Lower leg skin (tissue), 4 donors: ENCODE measurements at places on chromosomes 4 and X.

GRCh38 chr4:7434141-7434765, 477 bp downstream of the PSAPL1 start:
- DNase-seq, result no peak

DNA sequence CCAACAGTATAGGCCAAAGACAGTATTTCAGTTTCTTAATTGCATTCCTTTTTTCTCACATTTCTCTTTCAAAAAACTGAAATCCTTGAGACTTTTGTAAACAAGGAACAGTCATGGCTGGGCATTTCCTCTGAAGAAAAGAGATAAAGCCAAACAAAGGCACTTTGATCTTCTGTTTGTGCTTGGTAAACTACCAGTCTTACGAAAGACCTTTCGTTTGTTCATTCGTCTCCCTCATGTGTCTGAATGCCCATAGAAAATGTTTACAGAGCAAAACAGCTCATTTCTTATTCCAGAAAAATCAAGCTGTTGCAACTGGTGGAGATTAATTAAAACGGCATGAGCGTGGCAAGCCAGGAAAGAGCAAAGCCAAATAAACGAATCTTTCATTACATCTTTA, 178.0 kb downstream of the GASK1B start:
- DNase-seq, result no peak

GRCh38 chr4:17497890-17498523, 13.9 kb downstream of the QDPR start:
- DNase-seq, result no peak

- DNase-seq, result no peak
Observed at GRCh38 chr4:102736636-102737549, 23.9 kb downstream of the MANBA start.

DNA sequence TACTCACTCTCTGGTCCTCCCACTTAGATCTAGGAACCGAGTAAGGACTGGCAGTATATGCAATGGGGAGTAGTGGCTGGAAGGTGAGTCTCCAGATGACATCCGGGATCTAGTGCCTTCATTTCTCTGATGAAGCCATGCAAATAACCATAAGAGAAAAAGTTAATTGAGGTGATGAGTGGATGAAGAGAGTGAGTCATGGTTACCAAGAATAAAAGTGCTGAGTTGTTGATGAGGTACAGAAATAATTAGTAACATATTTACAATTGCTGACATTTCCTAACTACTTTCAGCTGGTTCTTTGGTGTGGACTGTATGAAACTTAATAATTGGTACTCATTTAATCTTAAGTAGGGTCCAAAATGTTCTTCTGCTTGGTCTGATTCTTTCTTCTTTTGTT, 146.7 kb upstream of the PITX2 start:
- DNase-seq, result no peak
